ENCODE measurements at places on chromosomes 11 and 22.

DNA sequence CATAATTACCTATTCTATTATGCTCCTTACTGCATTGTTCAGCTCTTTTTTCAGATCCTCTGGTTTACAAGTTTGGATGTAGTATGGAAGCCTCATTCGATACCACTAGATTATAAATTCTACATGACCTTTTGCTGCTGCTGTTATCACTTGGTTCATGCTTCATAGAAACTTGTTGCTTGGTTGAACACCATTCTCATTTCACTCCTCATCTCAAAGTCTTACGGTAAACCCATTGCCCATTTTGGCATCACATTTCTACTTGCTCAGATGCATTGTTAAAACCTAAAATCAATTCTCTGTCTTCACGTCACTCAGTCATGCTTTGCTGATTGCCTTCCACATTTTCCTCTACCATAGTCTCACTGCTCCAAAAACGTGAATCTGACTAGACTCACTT, 155.5 kb upstream of the DDI1 start:
- no peak for DNase-seq

- no peak for DNase-seq
These were observed 84.9 kb downstream of the CTTN start for GRCh38 chr11:70483077-70483861.

DNA sequence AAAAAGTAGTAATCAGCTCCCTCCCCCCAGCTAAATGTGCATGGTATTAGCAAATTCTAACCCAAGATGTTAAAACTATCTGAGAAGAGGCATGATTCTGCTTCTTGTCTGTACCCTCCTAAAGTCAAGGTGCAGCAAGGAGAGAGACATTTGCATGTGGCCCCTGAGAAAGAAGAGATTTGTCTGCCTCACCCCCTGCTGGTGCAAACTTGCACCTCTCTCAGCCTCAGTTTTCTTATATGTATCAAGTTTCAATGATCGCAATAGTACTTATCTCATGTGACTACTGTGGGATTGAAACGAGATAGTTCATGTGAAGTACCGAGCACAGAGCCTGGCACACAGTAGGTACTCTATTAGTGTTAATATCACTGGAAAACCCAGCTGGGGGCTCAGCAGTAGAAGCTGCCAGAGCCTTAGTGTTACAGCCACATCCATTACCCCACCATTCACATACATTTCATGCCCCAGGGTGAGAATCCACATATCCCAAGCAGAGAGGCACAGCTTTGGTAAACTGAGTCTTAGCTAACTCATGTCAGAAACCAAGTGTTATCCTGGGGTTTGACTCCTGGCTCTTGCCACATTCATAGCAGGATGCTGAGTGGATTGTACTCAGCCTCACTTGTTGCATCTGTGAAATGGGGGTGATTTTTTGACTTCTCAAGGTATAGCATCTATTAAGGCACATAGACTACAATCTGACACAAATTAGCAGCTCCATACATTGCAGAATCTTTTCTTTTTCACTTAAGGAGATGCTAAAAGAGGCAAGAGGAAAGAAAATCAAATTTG, 24.9 kb downstream of the CD44 start:
- DNase-seq, result no peak

- no peak for DNase-seq
These were observed at the start of gene BBOX1 for GRCh38 chr11:27040302-27041115. TSS of gene BBOX1 (plus strand) at chr11:27040815. CDS start at chr11:27055431, 14,616 bp downstream.

DNA sequence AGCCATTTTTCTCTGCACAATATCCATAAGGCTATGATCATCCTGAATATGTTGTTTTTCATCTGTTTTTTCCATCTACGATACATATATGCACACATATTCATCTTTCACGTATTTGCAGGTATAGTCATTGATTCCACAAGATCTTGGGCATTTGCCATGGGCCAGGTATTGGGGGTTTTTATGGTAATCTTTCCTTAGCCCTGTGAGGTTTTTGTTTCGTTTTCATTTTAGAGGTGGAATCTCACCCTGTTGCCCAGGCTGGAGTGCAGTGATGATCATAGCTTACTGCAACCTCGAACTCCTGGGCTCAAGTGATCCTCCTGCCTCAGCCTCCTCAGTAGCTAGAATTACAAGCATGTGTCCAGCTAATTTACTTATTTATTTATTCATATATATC, 20.0 kb downstream of the CD6 start:
- no peak for DNase-seq

DNA sequence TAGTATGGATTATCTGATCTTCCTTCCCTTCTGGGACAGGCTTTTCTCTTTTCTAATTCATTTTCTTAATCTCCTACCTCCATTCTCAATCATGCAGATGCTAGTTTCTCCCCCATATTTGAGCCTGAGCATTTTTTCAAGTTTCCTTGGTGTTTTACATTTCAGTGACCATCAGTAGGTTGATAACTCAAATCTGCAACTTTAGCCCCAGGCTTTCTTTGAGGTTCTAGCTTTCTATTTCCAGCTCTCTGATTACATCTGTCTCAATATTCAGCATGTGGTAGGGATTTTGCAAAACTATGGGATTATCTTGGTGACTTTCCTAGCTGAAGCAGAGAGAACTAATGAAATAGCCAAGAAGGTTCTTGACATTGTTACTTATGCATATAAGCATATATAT, 67.8 kb downstream of the ARHGEF12 start:
- no peak for DNase-seq

DNA sequence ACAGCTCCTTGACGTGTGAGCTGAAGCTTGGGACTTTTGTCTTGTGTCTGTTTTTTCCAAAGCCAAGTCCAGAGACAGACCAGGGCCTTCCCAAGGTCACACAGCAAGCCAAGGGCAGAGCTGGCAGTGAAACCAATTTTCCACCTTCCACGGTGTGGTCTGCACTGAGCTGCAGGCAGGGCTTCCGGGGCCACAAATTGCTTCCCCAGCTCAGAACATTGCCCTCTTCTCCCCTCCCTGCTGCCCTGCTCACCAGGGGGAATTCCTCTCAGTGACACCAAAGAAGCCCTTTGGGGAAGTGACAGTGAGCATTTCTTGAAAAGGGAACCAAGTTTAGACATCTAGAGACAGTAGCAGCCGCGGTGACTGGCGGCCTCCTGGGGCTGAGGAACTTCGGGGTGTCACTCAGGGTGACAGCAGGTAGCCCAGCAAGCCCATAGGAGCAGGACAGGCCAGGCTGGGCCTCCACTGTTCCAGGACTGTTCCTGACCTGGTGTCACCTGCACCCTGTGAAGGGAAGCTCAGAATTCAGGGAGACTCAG, 9.2 kb downstream of the FXYD2 start:
- no peak for DNase-seq

DNA sequence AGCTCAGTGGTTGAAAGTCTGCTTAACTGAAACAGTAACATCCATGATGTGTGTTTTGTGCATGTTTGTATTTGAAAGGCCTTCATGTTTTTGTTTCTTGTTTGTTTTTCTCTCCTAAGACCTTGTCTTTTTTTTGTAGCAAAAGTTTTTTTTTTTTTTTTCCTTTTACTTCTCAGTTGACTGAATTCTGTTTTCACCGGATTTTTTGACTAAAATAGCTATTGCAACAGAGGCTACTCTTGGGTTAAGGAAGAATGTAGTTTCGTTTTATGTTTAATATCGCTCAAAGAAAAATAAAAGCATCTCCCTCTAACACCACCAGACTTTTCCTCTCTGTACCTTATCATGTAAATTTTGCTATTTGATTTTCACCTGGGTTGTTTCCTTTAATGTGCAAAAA, 15.1 kb downstream of the APOL6 start:
- no peak for DNase-seq

DNA sequence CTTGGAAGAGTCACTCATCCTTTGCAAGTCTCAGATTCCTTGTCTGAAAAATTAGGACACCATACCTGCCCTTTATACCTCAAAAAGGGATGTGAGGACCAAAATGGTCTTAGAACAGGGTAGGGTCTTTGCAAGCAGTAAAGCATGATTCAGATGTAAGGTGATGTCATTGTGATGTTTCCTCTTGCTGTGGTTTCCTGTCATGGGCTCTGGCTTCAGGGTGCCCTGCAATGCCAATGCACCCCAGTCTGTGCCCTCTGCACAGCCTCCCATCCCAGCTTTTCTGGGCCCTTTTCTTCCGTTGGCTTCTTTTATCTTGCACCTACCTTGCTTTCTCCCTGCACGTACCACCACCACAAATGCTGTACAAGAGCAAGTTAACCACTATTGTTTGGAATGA, 87.8 kb upstream of the NNMT start:
- DNase-seq, result no peak

DNA sequence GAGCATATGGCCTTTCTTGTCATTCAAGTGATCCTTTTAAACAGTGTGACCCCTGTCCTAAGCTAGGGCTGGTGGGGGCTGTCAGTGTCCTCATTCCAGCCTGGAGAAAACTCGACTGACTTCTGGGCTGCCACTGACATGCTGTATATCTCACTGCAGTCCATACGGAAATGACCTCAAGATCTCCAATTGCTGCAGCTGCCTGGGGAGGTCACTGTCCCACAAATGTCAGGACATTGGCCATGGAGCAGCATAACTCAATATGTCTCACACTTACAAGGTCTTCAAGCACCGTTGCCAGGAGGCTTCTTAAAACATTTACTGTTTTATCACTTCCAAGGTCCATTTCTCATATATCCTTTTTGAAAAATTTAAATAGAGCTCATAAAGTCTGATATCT, 27.8 kb upstream of the CSNK2A3 start:
- no peak for DNase-seq

- DNase-seq, result no peak
These were observed 199.2 kb downstream of the RAB38 start for GRCh38 chr11:87976009-87976408.

DNA sequence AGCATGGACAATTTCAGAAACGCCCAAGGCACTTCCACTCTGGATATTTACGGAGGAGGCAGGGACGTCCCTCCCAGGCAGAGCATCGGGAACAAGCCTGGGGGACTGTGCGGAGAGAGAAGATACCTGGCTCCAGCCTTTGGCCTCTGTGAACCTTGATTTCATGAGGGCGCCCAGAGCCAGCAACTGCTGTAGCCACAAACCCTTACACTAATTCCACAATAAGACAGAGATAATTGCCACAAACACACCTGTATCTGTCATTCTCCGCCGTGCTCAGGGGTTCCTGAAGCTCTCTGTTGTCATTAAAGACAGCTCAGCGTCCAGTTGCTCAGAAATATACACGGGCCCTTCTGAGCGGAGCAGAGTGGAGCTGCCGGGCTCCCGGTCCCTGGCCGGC, 1292.1 kb downstream of the TBC1D22A start:
- no peak for DNase-seq

DNA sequence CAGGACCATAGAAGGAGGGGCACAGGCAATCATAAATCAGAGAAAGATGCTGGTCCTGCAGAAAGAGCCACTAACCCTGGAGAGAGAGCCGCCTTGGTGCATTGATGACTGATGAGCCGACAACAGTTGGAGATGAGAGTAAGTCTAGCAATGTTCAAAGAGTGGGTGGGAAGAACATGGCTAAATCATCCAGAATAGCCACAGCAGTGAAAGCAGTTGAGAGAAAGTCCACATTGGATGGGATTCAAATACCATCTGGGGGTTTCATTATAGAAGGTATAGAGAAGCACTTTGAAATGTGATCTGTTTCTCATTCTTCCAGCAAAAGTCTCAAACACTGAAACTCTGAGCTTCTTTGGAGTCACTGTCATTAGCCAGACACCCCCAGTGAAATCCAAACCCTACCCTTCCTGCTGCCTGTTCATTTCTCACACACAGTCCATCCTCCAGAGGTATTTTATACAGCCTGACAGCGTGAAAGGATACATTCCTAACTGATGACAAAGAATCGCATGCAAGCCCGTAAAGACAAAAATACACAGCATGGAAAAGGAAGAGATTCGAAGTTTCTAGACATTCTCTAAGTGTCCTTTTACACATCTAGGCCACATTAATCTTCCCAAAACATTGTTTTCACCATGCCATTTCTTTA, 303.1 kb upstream of the MPPED2 start:
- DNase-seq, result no peak

DNA sequence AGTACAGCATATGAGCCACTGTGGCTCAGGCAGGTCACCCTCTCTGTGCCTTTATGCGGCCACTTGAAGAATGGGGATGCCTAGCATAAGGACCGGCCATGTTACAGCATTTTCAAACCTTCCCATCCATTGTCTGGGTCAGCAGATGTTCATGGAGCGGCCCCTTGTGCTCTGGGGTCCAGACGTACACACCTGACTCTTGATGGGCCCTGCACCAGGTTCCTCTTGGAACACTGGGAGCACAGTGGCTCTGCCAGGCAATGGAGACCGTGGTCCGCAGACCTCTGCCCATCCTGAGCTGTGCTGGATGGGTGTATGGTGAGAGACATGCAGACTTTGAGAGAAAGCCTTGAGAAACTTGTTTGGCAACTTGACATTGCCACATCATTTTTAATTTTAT, 9.8 kb downstream of the PRDM11 start:
- DNase-seq, result no peak

GRCh38 chr22:32211011-32211410, 6.1 kb upstream of the RFPL2 start:
- no peak for DNase-seq

DNA sequence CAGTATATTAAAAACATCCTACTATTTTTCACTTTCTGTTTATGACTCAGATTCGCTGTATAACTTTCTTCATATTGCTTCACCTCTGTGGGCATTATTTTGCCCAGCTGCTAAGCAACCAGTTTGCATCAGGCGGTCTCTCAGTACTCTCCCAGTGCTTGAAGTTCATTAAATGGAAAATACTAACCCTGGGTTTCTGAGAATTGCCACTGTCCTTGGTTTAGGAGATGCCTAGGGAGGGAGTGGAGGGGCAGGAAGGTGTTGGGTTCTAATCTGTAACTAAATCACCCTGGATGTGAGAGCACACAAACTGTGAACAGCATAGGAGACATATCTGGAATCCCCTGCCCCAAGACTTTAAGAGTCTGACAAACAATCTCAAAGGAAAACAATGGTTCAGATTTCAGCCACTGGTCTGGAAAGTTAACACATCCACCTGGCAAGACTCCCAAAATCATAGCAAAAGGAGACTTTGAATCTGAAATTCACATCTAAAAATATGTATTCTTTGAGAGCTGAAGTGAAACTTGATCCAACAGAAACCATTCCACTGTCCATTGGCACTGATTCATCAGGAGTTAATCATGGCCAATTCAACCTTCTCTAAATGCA, 540.0 kb downstream of the SOX6 start:
- no peak for DNase-seq

GRCh38 chr11:134098566-134099184, 29.8 kb downstream of the JAM3 start:
- no peak for DNase-seq

DNA sequence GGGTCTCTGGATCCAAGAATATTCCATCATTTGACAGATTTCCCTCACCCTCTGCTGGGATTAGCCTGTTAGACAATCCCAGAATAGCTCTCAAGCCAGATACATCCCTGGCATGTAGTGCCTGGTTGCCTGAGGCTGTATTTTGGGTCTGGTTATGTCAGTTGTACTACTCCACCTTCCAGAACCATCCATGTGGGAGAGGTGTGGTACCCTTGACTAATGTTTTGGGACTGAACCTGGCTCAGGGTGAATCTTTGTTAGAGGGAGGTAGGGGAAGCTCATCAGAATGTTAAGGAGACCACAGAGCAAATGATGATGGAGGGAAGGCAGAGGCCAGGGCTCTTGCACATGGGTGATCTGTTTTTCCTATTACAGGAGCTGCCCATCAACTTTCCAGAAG, 5.2 kb downstream of the C11orf52 start:
- no peak for DNase-seq
